Effector memory CD8-positive, alpha-beta T cell (primary cell): ENCODE measurements at places on chromosomes 4 and X.

DNA sequence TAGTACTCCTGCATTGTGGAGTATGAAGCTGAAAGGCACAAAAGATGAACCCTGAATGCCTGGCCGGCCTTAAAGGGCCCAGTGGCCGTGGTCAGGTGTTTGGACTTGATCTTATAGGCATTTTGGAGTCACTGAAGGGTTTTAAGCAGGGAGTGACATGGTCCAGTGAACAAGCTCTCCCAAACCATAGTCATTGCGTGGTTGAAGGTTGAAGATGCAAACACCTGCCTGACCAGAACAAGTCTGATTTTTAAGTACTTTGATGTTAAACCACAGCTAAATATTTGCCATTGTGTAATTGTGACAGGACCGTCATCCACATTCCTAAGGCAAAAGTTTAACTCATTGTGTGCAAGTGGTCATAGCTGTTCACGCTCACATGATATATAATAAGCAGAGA lies 3.3 kb downstream of the STK32B start:
- no peak for DNase-seq

- DNase-seq: no peak
Measured at GRCh38 chr4:48299560-48299959, 29.9 kb upstream of the TEC start.

- DNase-seq: no peak
Measured at GRCh38 chrX:87409113-87409841, 108.3 kb upstream of the KLHL4 start.

GRCh38 chr4:124066595-124066994 lies 645.9 kb downstream of the ANKRD50 start:
- DNase-seq: no peak

DNA sequence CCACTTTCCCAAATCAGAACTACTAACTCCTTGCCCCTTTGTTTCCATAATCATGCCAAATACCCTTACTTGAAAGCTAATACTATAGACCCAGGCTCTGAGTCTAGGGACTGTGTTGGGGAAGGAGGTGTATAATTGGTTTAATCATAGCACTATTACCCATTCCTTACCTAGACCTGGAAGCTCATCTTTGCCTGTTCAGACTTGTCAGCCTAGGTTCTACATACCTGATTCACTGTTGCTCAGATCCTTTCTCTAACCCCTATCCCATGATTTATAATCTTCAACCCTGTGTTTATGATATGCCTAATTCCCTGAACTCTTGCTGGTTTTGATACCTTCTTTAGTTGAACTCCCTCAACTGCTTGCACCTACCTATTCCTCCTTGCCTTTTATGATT lies 123.1 kb upstream of the GRIA3 start:
- no peak for DNase-seq

- DNase-seq: no peak
Measured at GRCh38 chr4:181823183-181823582, 420.0 kb upstream of the TENM3 start.

DNA sequence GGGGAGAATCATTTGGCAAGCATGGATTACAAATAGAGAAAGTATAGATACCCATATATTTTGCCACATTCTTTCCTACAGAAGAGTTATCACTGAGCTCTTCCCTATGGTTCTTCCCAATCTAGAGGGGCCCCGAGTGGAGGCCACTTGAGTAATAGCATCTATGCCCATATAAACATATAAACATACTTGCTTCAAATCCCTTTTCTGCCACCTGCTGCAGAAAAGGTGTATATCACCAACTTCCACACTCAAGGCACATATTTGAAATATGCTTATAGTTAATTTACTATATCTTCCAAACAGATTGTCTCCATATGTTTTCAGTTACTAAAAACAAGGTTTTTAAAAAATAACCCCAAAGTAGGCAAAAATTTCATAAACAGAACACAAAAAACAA lies 642.8 kb upstream of the DIPK2B start:
- no peak for DNase-seq

GRCh38 chr4:163157157-163157556 lies 9.5 kb downstream of the NAF1 start:
- DNase-seq: no peak

- no peak for DNase-seq
Measured at GRCh38 chr4:52743444-52744019, 7.7 kb downstream of the ERVMER34-1 start.

DNA sequence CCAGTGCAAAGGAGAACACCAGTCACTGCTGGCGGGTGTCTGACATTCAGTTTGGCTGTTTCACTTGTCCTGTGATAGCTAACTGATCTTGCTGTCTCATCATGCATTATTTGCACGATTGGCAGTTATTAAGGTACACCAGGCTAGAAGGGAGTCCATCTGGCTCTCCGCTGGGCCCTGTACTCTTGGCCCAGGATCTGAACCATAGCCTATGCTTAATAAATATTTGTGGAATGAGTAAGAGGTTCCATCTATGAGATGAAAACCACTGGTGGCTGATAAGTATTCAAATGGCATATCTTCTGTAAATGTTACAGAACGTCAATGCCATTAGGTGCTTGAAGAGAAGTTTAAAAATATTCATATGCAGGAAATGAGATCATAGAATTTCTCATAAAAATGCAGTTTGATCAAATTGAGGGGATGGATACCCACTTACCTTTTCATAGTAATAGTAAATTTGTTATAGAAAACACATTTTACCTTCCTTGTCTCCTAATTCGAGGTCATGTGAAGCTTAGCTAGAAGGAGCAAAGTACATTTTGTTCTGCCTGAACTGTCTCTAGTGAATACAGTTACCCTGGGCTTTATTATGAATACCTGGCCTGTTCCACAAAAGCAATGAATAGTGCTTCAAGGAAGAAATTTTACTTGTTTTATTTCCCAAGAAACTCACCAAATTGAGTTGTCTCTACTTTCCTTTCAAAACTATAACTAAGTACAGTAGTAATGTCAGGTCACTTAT lies 213.5 kb downstream of the CBR4 start:
- DNase-seq: no peak

DNA sequence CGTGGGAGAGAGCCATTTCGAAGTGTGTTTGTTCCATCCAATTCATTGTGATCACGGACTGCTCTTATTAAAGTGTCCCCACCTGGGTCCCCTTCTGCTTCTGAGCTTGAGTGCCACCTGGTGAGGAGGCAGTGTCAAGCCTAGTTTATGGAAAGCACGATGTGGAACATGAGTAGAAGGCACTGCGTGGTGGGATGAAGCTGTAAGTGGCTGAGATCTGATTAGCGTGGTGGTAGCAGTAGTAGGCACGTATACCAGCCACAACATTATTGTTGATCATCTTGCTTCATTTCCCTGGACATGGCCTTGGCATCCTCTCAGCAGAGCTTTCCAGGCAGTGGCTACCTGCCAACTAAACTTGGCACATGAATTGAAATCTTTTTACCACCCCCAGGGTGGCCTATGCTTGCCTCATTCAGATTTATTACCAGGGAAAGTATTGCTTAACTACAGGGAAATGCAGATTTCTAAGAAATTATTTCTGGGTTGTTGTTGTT lies 46.4 kb downstream of the GPAT3 start:
- no peak for DNase-seq

- no peak for DNase-seq
Measured at GRCh38 chr4:8726344-8726851, 133.8 kb downstream of the CPZ start.

- no peak for DNase-seq
Measured at GRCh38 chrX:3748052-3748559, 34.7 kb upstream of the PRKX start.

GRCh38 chr4:80014531-80014930 lies 58.5 kb downstream of the ANTXR2 start:
- DNase-seq: no peak

GRCh38 chr4:185512516-185512915 lies 22.8 kb downstream of the PDLIM3 start:
- DNase-seq: no peak

DNA sequence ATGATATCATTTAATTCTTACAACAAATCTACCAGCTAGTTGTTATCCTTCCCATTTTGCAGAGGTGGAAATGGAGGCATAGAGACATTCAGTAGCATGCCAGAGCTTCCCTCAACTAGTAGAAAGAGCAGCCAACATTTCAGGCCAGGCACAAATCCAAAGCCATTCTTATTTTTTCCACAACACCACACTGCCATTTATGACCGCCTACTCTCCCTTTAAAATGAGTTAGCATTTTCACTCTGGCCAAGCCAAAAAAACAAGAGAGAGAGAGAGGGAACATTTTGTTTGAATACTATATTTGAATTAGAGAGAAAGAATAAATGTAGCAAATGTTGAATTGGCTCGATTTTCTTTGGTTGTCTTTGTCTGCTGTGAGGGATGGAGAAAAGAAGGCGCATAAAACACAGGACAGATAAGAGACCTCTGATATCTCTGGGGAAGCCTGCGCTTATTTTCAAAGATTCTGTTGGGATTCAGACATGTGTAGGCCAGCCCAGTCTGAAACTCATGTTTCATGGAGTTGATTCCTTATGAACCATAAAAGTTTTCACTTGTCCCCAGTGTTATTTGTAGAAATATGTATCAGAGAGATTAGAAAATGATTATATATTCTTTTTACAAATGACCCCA lies 265.7 kb downstream of the RAB28 start:
- no peak for DNase-seq

DNA sequence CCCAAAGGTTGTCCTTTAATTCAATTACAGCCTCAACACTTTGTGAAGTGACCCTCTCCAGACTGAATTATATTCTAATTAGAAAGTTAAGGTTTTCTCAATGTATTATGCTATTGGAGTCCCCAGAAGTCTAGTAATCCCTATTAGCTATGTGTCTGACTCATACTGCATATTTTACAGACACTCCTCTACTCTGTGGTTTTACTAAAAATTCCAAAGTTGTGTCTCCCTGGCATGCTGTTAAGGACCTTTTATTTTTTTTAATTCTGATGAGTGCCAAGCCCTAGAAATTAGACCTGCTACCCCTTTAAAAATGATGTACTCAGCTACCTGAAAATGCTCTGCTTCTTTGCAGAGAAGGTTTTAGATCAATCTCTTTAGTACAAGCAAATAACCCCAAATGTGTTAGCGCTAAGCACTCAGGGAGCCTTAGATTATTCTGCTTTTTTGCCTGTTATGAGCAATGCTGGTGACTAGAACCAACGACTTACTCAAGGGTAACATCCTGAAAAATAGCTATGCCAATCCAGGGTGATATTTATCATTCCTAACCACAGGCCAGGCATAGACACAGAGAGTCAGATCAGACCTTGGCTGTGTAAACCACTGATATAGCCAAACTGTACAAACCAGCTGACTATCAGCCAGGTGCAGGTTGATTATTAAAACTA lies 26.1 kb upstream of the CXCL13 start:
- no peak for DNase-seq

DNA sequence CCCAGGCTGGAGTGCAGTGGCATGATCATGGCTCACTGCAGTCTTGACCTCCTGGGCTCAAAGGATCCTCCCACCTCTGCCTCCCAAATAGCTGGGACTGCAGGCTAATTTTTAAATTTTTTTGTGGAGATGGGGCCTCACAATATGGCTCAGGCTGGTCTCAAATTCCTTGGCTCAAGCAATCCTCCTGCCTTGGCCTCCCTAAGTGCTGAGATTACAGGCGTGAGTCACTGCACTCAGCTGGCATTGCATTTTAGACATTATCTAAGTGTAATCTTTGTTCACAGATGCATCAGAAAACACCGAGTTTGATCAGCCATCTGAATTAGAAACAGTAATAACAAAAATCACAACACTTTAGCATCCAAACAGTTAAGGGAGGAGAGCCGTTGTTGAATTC lies 53.4 kb upstream of the CBR4 start:
- no peak for DNase-seq

- no peak for DNase-seq
Measured at GRCh38 chr4:78346222-78346621, 205.3 kb upstream of the ANXA3 start.
